ENCODE measurements at places on chromosomes 12 and 14.
A peak's percentile ranks its signal among the peaks of the same experiment; 100 is the strongest.

DNA sequence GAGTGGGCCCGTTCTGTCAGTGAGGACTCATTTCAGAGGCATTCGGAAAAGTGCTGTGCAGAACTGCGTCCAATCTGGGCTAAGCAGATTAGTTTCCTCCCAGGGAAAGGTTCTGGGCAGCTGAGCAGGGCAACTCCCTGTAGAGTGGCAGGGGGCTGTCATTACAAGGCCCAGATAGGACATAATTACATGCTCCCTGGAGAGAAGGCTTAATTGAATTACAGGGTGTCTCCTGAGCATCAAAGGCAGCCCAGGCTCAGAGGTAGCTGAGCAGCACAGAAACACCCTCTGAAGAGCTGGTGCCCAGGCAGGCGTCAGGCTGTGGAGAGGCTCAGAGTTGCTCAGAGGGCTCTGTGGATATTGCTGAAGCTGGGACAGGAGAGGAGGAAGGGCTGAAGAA, 36.0 kb downstream of the SLC8A3 start:
- DNase-seq: no peak

GRCh38 chr14:59316151-59316830, 127.8 kb downstream of the DAAM1 start:
- DNase-seq: no peak

DNA sequence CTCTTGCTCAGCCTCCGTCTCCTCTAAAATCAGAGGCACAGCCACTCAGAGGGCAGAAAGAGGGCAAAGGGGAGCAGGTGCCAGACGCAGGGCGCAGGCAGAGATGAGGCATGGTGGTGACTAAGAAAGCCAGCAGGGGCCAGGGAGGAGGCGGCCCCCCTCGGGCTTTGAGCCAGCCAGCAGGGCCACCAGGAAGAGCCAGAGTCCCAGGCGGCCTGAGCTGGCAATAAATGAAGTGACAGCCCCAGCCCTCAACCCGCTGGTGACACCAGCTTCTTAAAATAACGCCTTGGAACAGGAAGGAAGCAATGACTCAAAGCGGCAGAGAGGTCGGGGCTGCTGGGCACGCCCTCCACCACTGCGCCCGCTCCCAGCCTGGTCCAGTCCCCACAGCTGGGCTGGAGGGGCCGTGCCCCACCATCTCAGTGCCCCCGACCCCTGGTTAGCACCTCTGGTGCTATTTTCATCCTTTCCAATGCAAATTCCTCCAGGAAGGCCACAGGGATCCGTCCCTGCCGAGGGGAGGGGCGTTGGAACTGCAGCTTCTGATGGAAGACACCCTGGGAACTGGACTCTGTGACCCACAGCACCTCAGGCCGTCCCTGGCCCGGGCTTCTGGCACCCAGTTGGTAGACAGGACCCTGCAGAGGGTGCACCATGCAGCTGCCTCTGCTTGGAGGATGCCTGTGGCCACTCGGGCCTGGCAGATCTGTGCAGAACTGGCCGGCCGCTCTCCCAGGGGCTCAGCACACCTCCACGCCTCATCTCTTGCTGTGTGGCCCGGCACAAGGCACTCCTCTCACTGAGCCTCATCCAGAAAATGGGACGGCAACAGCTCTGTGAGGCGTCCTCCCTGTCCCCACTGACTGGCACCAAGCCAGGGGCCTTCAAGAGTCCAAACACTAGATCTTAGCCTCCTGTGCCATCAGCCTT, 113.7 kb downstream of the NCOR2 start:
- DNase-seq: peak; percentile 43

- DNase-seq: no peak
These were observed 176.1 kb downstream of the FUT8 start for GRCh38 chr14:65588426-65589140.

GRCh38 chr12:113069149-113069548, 12.6 kb downstream of the DTX1 start:
- DNase-seq: no peak
